Karpas-422 (cell line): ENCODE measurements at places on chromosomes 5 and 9.
A peak's percentile ranks its signal among the peaks of the same experiment; 100 is the strongest.

GRCh38 chr5:3310541-3311261, 284.9 kb upstream of the IRX1 start:
- H3K4me1 ChIP-seq = no peaks in the 10 kb centered on the region
- H3K36me3 ChIP-seq = no peaks in the 10 kb centered on the region
- no peaks in the 10 kb centered on the region for H3K27me3 ChIP-seq
- DNase-seq = no peak
- H3K27ac ChIP-seq = no peak overlapping the region

DNA sequence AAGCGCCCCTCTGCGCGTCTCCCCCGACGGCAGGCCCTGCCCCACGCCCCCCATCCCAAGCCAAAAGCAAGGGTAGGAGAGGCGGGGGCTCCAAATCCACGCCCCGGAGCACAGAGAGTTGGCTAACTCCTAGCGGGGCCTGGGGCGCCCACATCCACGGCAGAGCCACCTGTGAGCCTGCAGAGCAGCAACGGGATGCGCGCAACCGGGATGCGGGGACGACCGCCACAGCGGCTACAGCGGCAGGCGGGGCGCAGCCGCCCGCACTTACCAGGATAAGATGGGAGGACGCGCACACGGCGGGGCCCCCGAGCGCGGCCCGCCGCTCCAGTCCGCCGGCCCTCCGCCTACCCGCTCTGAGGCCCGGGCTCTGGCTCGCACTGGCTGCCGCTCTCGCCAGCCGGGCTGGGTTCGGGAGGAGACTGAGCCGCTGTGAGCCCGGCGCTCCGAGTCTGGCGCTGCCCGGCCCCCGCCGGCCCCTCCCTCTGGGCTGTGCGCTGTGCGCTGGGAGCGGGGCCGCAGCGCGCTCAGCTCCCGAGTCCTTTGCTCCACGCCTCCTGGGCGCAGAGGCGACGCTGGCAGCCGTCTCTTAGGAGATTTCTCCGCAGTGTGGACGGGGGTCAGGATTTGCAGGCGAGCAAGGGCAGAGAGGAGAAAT, at the start of gene SLC24A2:
TSS of gene SLC24A2 (minus strand) at position 424 of the 658 bp plus-strand sequence.
- H3K27me3 ChIP-seq = no peaks in the 10 kb centered on the region
- no peaks in the 10 kb centered on the region for H3K4me1 ChIP-seq
- H3K27ac ChIP-seq = no peak within 1 kb of the TSS
- no peak within 1 kb of the TSS for H3K4me3 ChIP-seq

DNA sequence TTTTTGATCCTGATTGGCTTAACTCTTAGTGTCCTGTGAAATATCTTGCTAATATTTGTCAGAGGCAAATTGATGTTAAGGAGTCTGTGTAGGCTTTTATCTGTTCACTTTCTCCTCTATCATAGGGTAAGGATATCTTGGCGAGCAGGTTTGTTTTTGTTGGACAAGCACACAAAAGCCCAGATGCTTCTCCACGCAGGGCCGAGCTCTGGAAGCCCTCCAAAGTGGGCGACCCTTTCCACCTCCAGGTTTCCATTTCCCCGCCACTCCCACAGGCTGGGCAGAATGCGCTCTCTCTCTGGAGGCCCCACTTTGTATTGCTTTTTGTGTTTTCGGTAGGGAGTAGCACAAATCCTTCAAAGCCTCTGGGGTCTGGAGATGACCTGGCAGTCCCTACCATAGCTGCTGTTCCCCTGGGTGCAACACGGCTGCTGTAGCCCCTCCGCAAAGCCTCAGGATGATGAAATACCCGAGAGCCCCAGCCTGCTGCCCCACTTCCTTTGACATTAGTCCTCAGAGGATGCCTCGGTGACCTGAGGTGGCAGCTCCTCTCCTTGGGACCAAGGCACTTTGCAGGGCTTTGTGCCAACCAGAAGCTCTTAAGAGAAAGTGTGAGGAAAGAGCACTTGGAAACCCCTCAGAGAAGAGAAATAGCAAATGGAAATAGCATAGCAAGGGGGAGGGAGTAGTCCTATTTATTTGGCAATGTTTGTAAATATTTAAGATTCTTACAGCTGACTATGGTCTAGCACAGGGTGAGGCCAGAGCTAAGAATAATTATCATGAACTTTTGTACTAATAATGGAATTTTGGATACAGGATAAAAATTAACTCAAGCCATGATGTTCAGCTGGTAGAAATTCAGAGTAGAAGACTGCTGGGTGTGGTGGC, 122.8 kb downstream of the ARHGEF28 start:
- no peaks in the 10 kb centered on the region for H3K36me3 ChIP-seq
- H3K4me1 ChIP-seq = no peaks in the 10 kb centered on the region
- H3K4me3 ChIP-seq = no peak overlapping the region
- H3K27ac ChIP-seq = no peak overlapping the region
- H3K27me3 ChIP-seq = no peaks in the 10 kb centered on the region

DNA sequence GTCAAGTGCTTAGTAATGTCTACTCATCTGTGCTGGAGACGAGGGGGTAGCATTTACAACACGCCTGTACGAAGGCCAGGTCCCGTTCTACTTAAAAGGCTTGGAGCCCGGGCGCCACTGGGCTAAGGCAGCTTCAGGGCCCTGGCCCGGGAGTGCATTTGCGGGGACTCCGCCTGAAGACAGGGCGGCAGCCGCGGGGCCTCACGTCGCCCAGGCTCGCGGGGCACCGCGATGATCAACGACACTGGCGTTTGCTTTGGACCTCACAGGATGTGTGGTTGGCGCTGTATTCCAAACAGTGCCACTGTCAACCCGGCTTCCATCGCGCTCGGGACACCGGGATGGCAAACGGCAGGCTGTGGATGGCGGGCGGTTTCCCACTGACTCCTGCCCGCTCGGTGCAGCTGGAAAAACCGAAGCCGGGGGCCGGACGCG, 1.1 kb upstream of the TENT4A start:
- H3K4me1 ChIP-seq = peaks cover 32% of the 10 kb centered on the region
- DNase-seq = peak; percentile 75
- no peaks in the 10 kb centered on the region for H3K27me3 ChIP-seq
- no peaks in the 10 kb centered on the region for H3K36me3 ChIP-seq
- H3K27ac ChIP-seq = peak overlapping the region; percentile 32

DNA sequence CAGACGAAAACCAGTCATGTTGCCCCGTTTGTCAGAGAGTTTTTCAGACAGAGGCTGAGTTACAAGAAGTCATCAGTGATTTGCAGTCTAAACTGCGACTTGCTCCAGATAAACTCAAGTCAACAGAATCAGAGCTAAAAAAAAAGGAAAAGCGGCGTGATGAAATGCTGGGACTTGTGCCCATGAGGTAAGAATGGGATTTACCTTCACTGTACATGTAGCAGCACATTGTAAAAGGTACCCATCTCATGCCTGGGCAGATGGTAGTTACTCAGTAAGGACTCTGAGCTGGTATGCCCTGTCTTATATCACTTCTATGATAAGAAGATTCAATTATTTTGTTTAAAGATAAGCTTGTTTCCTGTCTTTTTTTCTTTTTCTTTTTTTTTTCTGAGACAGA, 38.8 kb downstream of the RAD50 start:
- H3K4me3 ChIP-seq = no peak overlapping the region
- no peaks in the 10 kb centered on the region for H3K4me1 ChIP-seq
- H3K27ac ChIP-seq = no peak overlapping the region
- peaks cover 74% of the 10 kb centered on the region for H3K36me3 ChIP-seq

DNA sequence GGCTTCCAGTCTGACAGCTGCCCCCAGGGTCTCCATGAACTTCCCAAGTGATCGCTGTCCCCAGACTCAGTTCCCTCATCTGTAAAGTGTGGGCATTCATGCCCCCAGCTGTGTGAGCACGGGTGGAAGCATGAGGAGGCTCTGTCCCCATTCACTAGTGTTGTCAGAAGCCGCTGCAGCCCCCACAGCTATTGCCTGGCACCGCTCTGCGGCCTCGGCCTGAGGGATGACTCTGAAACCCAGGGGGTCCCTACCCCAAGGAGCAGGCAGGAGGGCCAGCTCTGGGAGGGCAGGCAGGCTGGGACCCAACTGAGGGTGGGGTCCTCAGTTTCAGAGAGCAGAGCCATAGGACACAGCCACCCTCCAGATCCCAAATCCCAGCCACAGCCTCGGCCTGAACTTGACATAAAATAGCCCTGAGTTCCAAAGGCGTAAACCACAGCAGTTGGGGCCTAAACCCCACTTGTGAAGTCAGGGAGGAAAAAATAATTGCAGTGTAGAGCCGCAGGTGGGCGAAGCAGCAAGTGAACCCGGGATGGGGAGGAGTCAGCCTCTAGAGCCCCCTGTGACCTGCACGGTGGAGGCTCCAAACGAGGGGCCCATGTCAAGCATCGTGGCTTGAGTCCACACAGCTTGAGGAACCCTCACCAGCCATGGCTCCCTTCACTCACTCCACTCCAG, 66.0 kb upstream of the ADAMTS2 start:
- no peaks in the 10 kb centered on the region for H3K36me3 ChIP-seq
- H3K4me1 ChIP-seq = peaks cover 22% of the 10 kb centered on the region
- H3K27ac ChIP-seq = no peak overlapping the region
- H3K27me3 ChIP-seq = no peaks in the 10 kb centered on the region
